ENCODE measurements at places on chromosomes 3 and 15.

DNA sequence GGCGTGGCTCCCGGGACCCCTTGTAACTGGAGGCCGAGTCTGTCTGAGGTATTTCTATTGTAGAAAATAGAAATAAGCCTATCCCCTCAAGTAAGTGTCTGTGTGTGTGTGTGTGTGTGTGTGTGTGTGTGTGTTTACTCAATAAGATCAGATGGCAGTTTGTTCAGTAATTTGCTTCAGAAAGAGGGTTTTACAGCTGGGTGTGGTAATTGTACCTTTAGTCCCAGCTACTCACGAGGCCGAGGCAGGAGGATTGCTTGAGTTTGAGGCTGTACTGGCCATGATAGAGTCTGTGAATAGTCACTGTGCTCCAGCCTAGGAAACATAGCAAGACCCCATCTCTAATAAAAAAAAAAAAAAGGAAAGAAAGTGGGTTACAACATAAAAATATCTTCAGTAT, 8.7 kb downstream of the SPINT1 start:
- DNase-seq = no peak

DNA sequence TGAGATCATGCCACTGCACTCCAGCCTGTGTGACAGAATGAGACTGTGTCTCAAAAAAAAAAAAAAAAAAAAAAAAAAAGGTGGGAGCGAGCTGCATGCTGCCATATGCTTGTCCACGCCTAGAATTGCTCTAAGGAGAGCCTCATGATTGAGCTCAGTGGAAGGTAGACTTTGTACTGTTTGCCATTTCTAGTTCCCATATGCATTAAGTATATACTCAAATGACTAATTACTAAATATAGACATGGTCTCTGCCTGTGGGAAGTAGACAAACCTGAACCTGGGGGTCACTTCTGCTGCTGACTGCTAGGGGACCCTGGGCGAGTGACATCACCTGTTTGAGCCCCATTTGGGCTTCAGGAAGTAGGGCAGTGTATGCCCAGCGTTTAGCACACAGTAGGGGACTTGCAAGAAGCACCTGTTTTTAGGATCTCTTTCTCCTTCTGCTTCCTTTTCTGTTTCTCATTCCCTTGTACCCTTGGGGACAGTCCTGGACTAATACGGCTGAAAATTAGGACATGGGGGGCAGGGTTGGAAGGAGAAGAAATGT, 27.2 kb downstream of the PRKCD start:
- no peak for DNase-seq

DNA sequence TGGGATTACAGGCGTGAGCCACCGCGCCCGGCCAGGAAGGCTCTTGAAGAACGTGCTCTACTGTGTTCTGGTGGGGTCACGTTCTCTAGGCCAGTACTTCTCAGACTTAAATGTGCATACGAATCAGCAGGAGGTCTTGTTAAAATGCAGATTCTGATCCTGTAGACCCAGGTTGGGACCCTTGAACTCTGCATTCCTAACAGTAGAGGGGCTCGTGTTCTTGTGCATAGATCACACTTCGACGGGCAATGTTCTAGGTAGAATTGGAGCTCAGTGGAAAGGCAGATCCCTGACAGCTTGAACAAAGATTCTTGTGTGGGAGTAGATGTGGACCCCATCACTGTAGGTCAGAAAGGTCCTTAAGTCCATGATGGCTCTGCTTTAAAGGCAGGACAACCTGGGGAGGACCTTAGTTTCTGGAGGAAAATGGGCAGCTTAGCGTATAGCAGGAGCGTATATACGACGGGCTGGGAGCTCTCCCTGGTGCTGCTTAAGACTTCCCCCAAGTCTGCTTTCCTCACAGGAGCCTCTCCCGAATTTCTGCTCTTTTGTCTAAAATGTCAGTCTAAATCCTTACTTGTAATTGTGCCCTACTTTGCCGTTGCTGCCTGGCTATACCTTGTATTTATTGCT, 16.9 kb upstream of the FAM81A start:
- no peak for DNase-seq

DNA sequence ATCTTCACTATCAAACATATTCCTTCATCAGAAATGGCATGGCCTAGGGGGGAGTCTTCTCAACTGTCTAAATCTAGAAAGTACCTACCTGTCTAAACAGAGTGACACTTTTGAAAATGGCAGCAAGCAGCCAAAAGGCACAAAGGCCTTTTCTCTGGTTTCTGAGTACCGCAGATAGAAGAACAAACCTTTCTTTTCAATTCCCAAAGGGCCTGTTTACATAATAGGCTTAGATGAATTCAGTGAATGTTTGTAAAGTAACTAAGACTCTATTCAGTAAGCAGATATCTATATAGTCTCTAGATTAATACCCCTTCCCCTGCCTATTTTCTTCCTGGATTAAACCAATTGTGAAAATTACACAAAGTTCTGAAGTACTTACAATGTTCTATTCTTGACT, 7.1 kb downstream of the MYEF2 start:
- no peak for DNase-seq

GRCh38 chr3:713006-713621, 379.7 kb upstream of the CNTN6 start:
- no peak for DNase-seq

DNA sequence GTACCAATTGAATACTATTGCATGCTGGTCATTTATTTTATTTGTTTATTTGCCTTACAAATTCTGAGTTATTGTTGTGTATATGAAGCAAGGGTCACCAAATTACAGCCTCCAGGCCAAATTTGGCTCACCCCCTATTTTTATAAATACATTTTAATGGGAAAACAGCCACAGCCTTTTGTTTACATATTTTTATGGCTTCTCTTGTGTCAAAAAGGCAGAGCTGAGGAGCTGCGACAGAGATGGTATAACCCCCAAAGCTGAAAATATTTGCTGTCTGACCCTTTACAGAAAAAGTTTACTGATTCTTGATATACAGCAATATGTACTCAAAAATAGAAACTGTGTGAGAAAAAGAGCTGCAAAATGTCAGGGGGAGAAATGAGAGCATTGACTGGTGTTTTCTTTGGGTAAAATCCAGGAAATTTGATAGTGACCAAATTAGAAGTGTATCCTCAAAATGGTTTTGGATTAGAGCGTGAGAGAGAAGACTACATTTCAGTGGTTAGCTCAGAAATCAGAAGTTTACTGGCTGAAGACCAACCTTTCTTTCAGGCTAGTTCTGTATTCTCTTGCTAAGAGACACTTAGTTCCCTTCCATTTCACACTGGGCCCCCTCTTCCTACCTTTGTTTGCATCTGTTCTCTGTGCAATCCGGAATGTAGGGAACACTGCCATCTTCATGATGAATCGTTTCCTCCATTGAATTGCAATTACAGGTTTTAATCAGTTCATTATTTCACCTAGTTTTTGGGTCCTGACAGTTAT, 757.8 kb downstream of the AGBL1 start:
- DNase-seq = no peak

DNA sequence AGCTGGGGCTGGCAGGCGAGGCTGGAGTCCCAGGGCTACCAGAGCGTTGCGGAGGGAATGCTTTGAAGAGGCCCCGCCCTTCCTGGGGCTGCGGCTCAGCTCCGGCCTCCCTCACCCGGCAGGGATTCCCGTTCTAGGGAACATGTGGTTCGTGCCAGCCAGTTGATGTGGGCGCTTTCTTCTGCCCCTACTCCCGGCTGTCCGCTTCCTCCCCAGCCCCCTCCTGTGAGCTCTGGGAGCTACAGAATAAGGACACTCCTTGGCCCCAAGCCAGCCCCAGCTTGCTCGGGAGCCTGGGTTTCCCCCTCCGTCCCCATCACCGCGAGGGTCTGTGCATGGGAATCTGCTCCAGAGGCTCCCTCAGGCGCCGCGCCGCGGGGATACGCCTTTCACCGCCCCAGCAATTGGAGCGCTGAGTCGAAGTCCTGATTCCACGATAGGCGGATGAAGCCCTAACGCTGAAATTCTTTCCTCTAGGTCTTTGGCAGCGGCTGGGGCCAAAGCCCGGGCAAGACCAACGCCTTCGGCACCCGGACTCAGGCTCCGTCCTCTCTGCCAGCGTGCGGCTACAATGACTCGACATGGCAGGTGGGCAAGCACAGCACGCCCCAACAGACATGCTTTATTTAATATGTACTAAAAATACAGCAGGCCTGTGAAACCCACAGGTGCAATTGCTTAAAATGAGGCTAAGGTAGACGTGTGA, 69.5 kb downstream of the KLF15 start:
- no peak for DNase-seq

- DNase-seq = no peak
Measured at GRCh38 chr3:95460274-95460673, 1354.1 kb upstream of the EPHA6 start.

GRCh38 chr15:63426552-63426951, 44.9 kb upstream of the CA12 start:
- no peak for DNase-seq

DNA sequence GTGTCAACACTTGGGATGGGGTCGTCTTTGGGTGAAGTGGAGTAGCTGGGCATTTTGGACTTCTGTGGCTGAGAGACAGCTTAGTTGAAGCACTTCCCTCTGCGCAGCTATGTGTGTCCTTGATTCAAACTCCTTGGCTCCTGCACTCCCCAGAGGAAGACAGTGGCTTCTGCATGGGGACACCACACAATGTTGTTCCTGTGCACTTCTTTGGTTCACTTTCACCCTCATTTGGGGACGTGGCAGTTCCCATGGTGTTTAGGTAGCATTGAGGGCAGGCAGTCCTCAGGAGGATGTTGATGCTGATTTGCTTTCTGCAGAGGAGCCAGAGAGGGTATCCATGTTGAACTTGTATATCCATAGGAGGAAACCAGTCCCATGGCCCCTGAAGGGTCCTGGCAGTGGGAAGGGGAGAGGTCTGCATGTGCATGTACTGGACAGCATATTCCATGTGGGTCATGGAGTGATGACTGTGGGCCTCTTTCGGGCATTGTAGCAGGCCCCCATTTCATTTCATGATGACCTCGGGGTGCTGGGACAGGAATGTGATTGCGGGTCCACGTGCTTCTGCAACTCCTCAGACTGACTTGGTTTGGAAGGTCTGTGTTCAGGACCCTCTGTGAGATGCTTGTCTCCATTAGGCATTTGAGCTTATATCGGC, 135.4 kb downstream of the SNRPN start:
- no peak for DNase-seq

- DNase-seq = no peak
Measured at GRCh38 chr3:75396316-75396802, 267.8 kb upstream of the FRG2C start.

DNA sequence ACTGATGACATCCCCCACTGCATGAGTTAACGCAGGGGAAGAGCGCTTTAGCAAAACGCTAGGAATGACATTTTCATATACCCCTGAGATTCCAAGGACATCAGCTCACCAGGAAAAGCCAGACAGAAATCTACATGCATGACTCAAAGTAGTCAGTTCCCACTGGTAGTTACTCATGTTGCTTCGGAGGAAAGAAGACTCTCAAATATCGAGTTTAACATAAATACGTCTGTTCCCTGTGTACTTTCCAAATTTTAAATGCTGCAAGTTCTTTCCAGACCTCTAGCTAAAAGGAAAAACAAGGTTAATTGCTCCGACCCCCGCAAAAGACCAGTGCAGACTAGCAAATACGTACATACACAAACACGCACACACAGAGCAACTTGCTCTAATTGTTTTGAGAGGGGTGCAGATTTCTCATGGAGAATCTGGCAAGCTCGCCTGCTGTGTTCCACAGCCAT, 115.4 kb upstream of the PRICKLE2 start:
- DNase-seq = no peak

DNA sequence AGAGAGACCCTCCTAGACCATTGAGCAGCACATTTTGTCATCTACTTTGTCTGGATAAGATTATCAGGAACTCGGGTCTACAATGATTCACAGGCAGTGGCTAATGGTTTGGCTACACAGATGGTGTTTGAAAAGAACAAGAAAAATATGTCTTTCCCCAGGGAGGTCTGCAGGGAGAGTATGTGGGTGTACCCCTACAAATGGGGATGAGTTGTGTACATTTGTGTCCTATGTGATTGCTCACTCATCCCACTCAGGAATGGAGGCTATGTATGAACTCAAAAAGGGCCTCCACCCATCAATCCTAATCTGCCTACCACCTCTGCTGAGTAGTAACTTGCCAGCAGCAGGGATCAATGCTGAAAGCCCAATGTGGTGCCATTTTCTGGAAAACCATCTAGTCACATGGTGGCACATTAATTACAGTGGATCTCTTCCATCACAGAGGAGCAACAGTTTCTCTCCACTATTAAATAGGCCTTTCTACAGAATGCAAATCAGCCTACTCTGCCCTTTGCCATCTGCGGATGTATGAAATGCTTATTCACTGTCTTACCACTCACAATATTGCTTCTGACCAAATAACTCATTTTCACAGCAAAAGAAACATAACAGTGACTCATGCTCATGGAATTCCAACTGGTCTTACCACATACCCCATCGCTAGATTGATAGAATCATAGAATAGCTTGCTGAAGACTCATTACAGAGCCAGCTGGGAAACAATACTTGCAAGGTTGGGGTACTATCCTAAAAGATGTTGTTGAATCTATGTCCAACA, 48.3 kb upstream of the TRIM42 start:
- DNase-seq = no peak

DNA sequence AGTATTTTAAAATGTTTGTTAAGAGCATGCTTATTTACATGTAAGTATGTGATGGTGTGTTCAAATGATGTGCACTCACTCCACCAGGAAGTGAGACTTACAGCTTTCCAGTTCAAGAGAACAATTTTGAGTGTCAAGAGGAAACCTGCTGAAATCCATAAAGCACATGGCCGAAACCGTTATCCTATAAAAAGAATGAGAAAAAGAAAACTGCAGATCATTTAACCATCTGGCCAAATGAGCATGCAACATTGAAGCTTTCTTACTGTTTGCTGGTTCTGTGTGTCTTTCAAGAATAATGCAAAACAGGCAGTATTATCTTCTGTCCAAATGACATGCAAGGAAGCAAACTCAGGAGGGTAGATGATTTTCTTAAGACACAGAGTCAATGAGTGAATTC, 26.3 kb downstream of the GABRR3 start:
- DNase-seq = no peak

DNA sequence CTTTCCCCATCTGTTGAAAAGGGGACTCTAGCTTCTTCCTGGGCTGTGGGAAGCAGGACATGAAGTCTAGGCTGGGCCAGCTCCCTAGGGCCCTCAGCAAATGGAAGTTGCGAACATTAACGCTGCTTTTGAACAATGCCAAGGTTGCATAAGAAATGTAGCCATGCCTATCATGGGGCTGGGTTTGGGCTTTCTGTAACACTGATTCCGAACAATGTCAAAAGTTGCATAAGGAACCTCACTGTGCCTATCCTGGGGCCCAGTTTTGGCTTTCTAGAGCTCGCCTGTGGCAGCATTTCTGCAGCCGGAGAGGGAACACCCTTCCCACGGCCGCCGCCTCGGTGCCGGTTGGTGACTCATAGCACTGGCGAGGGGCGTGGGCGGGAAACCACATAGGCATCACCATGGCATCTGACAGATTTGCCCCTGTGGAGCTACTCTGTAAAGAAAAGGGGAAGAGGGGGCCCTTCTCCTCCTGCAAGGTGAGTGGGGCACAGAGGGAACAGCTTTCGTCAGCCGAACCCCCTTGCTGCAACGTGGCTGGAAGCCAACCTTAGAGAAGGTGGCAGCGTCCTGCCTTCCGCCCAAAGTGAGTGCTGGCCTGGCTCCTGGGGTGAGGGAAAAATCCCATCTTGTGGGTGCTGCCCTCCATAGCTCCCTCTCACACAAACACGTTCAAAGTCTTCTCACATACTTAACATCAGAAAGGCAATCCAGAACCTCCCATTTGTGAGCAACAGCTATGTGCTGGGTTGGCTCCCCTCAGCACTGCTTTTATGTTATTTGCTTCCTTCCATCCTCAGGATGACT, 46.6 kb upstream of the ATP2B2 start:
- DNase-seq = peak; percentile 56

Measured in CD4-positive, alpha-beta T cell (primary cell).